A172 (cell line): ENCODE measurements at places on chromosomes 12 and 14. TPM values are rescaled to one million over a fixed set of nuclear protein-coding genes. Genes with fewer than 3 reads are reported as not detected.
A peak's percentile ranks its signal among the peaks of the same experiment; 100 is the strongest.

The CLEC4A gene
- total RNA-seq: 6.4 TPM in 1 of 2 replicates, not detected in the other

DNA sequence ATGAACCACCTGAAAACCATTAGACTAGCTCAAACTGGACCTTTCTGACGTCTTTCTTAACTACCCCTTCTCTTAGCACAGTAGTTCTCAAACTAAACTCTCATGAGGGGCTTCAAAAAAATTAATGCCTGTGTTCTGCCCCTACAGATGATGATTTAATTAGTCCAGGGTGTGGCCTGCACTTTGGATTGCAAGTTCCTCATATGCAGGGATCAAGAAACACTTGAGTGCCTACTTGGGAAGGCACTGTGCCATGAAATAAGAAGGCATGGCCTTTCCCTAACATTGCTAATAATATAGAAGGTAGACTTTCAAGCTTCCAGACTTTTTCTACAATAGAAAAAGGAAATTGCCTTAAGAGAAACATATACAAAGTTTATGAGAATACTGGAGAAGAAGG, 22.8 kb upstream of the KLHDC2 start:
- no peak for DNase-seq

DNA sequence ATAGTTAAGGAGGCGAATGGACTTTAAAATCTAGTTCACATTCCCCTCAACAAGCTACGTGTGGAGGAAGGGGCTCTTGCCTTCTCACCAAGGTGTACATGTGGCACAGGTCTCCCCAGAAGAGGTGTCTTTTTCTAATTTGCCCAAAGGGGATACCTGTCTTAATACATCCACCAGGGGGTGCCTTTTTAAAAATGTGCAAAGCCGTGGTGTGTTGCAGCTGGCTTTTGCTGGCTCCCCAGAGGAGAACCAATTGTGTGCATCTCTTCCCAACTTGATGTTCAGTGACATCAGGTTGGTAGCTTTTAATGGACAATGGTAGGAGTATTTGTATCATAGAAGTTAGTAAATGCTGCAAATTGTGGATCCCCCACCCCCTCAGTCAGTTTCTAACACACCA, 33.8 kb downstream of the CREBL2 start:
- no peak for DNase-seq

DNA sequence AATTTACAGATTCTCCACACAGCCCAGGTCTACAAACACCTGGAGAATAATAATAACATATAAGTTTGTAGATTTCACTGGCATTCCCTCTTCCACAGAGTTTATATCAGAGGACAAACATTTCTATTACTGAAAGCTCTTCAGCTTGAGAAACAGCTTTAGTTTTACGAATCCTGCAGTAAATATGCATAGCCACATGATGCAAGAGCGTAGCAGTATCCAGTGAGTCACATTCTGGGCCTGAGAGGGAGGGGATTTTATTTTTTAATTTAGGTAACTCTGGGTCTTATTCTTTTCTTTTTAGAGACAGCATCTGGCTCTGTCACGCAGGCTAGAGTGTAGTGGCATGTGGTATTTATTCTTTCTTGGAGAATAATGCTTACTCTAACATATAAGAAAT, 1002.8 kb downstream of the TRHDE start:
- DNase-seq: peak; percentile 3

DNA sequence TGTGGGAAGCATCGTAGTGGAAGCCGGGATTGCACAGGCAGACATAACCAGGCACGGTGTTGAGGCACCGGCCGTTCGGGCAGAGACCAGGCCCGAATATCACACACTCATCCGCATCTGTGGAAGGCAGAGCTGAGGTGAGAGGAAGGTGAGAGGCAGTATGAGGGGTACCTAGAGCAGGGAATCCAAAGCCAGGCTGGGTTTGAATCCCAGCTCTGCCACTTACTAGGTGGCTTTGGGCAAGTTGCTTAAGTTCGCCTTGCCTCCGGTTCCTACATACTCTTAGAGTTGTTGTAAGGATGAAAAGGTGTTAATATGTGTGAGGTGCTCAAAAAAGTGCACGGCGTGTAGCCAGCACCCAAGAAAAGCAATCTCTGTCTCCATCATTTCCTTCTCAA, 10.4 kb downstream of the ISCA2 start:
- no peak for DNase-seq

DNA sequence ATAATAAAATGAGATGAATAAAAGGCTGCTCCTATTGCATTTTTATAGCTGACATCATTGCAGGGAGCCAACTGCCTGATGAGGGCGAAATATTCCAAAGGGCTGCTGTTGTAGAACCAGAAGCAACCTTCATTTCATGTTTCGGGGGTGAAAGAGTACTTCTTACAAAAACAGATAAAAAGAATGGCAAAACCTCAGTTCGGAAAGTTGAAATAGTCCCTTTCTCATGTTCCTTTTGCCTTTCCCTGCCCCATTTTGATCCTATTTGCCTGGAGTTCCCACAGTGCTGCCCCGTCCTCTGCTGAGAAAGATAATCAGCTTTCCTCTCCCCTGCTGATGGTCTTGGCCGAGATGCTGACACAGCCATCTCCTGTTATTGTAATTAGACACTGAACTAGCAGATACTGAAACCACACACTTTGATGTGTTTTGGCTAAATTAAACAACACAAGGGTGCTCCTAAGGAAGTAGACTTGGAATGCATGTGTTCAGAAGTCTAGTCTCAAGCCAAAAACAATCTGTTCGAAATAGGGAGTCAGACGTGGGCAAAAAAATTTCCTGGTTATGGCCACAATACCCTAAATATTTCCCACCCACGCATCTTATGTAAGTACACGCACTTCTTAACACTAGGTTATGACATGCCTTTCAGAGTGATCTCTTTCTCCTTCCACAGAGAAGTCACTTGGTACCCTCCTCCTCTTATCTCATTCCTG, 117.2 kb downstream of the PPM1H start:
- DNase-seq: peak; percentile 39

DNA sequence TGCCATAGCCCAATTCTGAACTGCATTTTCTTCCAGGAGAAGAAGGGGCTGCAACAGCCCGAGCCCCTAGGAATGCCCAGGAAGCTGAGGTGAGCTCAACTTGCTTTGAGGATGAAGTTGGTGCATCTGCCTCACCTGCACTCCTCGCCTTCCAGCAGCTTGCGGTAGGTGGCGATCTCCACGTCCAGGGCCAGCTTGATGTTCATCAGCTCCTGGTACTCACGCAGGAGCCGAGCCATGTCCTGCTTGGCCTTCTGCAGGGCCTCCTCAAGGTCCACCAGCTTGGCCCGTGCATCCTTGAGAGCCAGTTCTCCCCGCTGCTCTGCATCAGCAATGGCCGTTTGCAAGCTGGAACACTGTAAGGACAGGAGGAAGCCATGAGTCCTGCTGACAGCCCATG, 6.0 kb downstream of the KRT75 start:
- DNase-seq: no peak

- no peak for DNase-seq
These were observed 106.9 kb downstream of the SCARB1 start for GRCh38 chr12:124756760-124757159.

- no peak for DNase-seq
These were observed 634.5 kb upstream of the TMEM132C start for GRCh38 chr12:127632461-127632860.

DNA sequence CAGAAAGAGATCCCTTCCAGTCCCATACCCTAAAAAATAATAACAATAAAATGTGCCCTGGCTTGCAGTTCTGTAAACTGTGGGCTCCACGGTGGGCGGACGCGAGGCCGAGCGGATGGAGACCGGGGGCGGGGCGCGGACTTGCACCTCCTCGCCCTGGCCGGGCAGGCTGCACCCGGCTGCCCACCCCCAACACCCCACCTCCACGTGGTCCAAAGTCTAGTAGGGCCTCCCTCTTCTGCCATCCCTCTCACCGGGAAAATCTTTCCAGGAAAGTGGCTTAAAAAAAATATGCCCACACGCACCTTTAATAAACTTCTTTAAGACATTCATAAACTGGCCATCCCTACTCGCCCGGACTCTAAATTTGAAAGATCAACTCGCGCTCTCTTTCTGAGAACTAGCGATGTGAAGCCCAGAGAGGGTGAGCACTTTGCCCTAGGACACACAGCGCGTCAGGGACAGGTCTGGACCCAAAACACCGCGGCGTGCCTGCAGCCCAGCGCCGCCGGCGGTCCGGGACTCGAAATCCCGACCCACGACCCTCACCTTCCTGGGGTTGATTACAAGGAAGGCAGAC, 1.9 kb upstream of the BCL11B start:
- no peak for DNase-seq
